ENCODE measurements at places on chromosomes 16 and 17.

DNA sequence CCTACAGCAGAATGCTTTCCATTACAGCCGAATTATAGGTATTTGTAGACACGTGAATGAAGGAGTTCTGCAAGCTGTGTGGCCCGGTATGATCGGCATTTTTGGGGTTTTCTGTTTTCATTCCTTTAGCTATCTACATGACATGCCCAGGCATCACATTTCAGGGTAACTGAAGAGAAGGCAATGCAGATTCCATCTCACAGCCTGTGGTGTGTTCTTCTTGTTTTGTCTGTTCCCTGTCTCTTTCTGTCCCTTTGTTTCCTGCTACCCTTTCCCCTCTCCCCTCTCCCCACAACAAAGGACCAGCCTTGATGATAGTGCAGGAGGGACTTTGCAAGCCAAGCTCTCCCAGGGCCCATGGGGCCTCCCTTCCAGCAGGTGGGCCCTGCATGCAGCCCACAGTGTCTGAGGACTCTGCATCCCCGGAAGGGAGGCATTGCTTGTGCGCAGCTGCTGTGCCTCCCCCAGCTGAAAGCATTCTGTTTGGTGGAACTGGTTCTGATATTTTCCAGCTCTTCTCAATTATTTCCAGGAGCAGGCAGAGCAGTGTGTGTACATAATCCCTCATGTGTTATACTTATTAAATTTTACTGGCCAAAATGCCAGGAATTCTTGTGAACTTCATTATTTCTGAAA, 207.4 kb downstream of the RPTOR start:
- no peak for DNase-seq

DNA sequence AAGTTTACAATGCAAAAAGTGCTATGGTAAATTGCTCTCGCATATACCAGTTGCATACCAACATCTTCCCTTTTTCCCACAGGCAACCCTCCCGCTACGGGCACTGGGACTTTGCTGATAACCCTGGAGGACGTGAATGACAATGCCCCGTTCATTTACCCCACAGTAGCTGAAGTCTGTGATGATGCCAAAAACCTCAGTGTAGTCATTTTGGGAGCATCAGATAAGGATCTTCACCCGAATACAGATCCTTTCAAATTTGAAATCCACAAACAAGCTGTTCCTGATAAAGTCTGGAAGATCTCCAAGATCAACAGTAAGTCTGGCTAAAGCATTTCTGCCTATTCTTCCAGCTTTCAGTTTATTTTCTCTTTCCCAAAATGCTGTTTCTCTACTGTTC, 27.9 kb upstream of the HSBP1 start:
- DNase-seq, result no peak

GRCh38 chr17:49390548-49391324, 23.9 kb downstream of the PHB1 start:
- DNase-seq, result no peak

DNA sequence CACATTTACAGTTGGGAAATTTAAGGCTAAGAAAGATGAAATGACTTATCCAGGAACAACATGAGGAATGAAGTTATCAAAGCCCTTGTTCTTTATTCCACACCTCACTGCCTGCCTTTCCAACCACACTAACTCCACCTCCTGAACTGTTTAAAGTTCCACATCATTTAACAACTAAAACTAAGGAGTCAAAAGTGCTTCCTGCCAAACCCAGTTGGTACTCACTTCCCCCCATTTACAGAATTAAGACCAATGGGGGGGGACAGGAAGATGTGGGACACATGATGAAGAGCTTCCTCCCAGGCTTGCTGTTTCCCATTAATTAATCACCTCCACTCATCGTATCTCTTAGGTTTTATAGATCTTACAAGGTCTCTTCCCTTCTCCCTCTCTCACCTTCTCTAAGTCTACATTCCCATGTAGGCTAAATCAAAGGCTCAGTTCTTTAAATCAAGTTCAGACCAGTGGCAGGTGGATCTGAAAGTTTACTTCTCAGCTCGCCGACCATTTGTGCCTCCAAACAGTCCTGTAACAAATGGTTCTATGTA, 19.2 kb upstream of the TMEM101 start:
- no peak for DNase-seq

DNA sequence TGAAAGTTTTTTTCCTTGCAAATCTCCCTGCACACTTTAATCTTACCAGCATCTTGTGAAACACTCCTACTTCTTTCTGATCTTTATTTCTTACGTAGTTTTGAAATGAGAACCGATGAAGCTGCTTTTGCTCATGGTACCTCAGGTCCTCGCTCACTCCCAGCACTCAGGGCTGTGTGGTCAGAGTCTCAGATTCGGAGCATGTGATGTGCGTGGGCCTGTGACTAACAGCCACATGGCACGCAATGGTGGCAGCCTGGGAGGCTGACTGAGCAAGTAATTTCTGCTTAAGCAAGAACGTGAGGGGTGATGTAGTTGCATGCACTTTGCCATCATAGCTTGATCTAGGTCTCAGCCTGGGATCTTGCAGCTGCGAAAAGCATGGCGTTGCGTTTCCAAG, 624.3 kb downstream of the MAF start:
- no peak for DNase-seq

GRCh38 chr17:17028059-17028877, 14.0 kb upstream of the MPRIP start:
- no peak for DNase-seq

DNA sequence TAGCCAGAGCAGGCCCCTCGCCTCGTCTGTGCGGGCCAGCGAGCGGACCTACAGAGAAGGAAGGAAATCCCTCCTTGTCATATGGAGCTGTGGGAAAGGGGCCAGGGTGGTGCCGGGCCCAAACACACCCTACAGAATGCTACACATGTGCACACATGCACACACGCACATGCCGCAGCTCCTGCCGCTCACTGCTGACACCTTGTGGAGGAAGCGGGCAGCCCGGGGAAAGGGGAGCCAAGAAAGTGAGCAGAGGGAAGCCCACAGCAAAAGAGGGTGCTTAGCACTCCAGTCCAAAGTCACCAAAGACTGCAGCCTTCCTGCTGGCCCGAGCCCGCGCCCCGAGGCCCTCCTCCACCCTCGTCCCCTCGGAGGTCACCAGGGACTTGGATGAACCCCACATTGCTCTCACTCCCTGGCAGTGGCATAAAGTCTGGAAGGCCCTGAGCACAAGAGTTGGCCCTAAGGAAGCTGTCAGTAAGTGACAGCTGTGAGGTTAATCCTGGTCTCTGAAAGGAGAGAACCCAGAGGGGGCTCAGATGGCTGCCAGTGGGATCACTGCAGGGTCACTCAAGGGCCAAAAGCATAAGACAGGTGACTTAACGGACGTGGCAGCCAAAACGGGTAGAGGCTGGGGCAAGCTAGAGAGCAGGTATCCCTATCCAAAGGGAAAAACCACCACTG, 68.2 kb downstream of the MYO18A start:
- DNase-seq, result peak; percentile 63
